ENCODE measurements at places on chromosomes 11 and 22. TPM values are rescaled to one million over a fixed set of nuclear protein-coding genes. Genes with fewer than 3 reads are reported as not detected.

Gene CYP2D6
- 104 TPM for total RNA-seq

Gene FOLR2
- 9.4 TPM for total RNA-seq

Gene SMC1B
- total RNA-seq = not detected

Gene RHOD
- 21.0 TPM for total RNA-seq

Gene MUC5AC
- total RNA-seq = not detected

Gene MIF
- 79.4 TPM for total RNA-seq
